Activated T-cell treated with anti-CD3 and anti-CD28 coated beads, Interleukin-2, amount 50 U/mL, for 72 hours (primary cell): ENCODE measurements at places on chromosomes 13 and 19. TPM values are rescaled to one million over a fixed set of nuclear protein-coding genes. Genes with fewer than 3 reads are reported as not detected.

The ZNF20 gene
- total RNA-seq = 2.7 TPM

The SBK3 gene
- total RNA-seq = not detected

The SPC24 gene
- 43.6 TPM for total RNA-seq

The MED26 gene
- total RNA-seq = 18.6 TPM

The SLC5A5 gene
- 2.0 TPM for total RNA-seq

The ZSCAN22 gene
- total RNA-seq = 5.0 TPM

The PTGER1 gene
- total RNA-seq = 0.38 TPM

The JUND gene
- total RNA-seq = 197 TPM

The LACC1 gene
- 4.3 TPM for total RNA-seq

The TMTC4 gene
- 16.1 TPM for total RNA-seq

The DENND1C gene
- 105 TPM for total RNA-seq

The CD37 gene
- 248 TPM for total RNA-seq

The ZNF444 gene
- 37.1 TPM for total RNA-seq
